ENCODE measurements at places on chromosomes 7 and 10.
A peak's percentile ranks its signal among the peaks of the same experiment; 100 is the strongest.

DNA sequence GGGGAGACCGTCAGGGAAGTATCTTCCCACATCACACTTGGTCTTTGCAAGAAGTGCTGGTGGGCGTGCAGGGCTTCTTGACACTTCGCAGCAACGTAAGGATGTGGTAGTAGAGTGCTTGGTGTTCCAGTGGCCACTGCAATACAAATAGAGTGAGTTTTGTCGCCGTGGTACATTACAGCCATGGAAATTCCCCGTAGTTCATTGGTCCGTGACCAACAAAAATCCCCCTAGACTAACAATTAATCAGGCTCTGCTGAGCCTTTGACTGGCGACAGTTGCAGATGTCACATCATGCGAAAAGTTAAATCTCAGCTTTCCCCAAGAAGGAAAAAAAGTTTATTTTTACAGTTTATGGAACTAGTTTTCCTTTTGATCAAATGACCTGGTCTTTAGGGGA, 134.7 kb downstream of the MGMT start:
- DNase-seq, result no peak

- DNase-seq, result no peak
Observed at GRCh38 chr7:55509322-55509721, 63.0 kb downstream of the VOPP1 start.

DNA sequence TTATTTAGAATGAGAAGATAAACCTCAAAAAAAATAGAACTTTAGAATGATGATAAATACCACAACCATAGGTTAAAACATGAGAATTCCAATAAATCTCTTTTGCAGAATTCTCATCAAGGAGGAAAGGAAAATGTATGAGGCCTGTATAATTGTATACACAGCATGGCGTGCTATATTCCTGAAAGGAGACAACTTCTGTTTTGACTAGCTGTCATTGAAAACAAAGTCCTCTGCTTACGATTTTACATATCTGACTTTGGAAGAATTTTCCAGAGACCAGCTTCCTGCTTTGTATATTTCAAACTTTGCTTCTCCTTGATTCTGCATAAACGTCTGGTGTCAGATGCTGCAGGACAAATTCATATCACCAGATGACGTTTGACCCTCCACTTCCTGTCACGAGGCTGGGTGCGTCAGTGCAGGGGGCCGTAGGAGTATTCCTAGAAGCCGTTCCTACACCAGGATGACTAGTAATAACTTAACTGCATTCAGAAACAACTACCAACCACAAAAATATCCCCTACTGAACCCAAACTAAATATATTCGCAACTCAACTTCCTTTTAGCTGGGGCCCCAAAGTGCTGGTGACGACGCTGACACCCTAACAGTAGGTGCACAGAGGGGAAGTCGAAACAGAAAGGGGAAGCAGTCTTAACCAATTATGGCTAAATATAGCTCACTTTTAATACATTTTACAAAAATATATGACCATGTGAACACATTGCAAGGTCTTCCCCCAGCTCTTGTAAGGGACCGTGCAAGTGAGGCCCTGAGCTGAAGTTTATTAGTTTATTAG, 178.6 kb upstream of the INHBA start:
- no peak for DNase-seq

DNA sequence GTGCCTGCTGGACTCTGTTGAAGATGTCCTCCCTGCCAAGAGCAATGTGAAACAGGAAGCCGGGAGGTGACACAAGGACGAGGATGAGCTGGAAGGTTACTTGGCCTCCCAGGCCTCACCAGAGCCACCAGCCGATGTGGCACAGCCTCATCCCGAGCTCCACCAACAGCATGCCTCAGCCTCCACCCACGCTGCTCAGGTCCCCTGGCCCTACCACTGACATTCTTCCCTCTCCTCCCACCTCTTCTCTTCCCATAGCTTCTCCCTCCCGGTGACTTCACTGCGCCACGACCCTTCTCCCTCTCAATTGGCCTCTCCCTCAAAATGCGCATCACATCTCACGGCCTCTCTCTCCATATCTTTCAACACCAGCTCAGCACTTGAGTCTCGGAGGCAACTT, 249.9 kb downstream of the SKAP2 start:
- DNase-seq, result no peak

DNA sequence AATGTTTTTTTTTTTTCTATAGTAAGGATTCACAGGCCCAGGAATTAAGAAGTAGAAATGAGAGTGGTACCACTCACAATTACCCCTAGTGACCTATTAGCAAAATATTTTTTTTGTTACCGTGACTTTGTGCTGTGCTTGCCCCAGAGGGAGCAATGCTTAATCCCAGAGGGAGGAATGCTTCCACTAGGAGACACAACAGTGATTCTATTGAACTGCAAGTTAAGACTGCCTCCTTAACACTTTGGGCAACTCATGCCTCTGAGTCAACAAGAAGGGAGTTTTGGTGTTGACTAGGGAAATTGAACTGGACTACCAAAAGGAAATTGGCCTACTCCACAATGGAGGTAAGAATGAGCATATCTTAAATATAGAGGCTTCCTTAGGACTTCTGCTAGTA, 17.2 kb upstream of the MEOX2 start:
- no peak for DNase-seq

- no peak for DNase-seq
Observed at GRCh38 chr10:117272195-117273076, 31.5 kb downstream of the SLC18A2 start.

- no peak for DNase-seq
Observed at GRCh38 chr10:3807211-3807927, 22.4 kb upstream of the KLF6 start.

DNA sequence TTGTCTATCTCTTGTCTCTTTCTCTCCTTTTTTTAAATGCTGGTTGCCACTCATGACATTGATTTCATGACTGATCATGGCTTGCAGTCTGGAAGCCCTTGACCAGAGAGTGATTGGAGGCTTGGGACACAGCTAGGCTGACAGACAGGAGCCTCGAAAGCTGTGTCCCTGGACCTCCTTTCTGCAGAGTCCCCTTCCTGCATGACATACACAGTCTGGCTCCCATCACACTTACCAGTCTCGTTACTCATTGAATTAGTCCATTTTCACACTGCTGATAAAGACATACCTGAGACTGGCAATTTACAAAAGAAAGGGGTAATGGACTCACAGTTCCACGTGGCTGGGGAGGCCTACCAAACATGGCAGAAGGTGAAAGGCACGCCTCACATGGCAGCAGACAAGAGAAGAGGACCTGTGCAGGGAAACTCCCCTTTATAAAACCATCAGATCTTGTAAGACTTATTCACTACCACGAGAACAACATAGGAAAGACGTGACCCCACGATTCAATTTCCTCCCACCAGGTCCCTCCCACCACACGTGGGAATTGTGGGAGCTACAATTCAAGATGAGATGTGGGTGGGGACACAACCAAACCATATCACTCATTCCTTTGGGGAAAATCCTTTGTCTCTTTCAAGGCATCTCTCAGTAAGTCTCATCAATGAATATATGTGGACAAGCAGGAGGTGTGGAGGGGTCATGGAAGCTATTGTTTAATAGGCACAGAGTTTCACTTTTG, 102.3 kb downstream of the TBXAS1 start:
- no peak for DNase-seq

DNA sequence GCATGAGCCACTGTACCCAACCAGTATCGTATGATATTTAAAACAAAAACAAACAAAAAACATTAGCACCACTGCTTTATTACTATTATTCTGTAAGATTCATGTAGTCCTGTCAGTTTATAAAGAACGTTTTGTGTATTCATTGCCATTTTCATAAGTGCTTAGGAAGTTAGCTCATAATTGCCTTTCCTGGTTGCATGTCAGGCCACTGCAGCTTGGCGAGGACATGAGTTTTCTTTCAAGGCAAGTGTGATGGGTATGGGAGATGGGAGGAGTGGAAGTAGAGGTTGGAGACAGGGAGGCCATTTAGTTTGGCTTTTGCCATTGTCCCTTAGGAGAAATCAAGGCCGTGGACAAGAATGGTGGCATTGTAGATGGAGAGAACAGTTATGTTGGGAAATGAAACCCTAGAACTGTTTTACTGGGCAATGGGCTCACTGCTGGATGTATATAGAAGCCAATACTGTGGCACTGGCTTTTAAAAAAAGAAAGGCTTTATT, 48.9 kb downstream of the TYW1 start:
- no peak for DNase-seq

- DNase-seq, result no peak
Observed at GRCh38 chr10:112168733-112169132, 14.8 kb downstream of the GPAM start.

DNA sequence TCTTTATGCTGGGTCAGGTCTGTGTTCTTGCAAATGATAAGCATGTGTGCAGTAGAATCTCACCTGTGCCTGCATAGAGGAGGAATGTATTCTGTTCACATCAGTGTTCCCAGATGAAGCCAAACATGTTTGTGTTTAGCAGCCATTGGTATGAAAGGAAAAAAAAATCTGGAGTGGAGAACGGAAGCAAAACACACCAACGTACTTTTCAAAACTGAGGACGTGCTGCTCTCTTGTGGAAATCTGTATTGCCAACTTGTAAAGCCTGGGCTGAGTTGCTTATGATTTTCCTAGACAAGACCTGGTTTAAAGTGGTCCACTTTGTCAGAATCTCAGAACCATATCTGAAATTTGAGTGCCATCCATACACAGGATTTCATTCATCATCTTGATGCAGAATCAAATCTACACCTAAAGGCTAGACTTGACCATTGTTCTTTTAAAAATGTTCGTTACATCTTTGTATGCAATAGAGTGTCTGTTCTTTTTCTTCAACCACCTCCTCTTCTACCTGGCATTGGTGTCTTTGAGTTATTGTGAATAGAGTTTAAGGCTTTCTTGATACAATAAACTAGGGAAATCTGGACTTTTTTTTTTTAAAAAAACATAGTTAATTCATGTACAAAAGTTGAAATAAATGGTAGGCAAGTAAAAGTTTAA, 367.7 kb downstream of the PHF14 start:
- DNase-seq, result peak; percentile 57

GRCh38 chr10:29326299-29326698, 37.4 kb downstream of the LYZL1 start:
- no peak for DNase-seq

- DNase-seq, result no peak
Observed at GRCh38 chr7:124072603-124073309, 39.9 kb upstream of the TMEM229A start.

GRCh38 chr7:137366995-137367394, 23.5 kb upstream of the PTN start:
- DNase-seq, result no peak

DNA sequence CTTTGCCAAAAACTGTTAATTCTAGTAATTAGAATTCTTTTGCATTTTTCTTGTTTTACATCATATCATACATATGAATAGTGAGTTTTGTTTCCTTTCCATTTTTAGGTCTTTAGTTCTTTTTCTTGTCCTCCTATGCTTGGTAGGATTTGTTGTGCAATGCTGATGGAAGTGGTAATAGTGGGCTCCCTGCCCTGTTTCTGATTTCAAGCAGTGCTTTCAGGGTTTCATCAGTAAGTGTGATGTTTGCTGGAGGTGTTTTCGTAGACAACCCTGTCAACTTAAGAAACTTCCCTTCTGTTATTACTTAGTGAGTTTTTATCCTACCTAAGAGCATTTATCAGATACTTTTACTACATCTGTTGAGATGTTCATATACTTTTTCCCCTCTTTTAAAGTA, 50.5 kb downstream of the CSGALNACT2 start:
- DNase-seq, result no peak

DNA sequence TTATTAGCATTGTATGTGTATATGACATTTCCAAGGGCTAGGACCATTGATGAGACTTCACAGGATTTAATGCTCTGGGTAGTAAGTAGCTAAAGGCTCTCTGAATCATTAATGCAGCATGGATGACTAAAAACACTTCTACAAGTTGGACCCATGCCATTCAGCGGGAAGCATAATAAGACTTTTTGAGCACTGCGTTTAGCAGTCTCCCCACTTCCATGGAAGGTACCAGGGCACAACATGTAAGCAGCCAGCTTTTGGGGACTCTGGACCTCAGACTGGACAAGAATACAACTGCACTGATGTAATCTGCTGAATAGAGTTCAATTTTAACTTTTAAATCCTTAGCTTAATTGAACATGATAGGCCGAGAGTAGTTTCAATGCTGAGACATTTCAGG, 191.7 kb upstream of the IMMP2L start:
- DNase-seq, result no peak

GRCh38 chr7:29613100-29613499, 49.5 kb downstream of the PRR15 start:
- no peak for DNase-seq

GRCh38 chr7:132084776-132085388, 491.4 kb downstream of the PLXNA4 start:
- no peak for DNase-seq

DNA sequence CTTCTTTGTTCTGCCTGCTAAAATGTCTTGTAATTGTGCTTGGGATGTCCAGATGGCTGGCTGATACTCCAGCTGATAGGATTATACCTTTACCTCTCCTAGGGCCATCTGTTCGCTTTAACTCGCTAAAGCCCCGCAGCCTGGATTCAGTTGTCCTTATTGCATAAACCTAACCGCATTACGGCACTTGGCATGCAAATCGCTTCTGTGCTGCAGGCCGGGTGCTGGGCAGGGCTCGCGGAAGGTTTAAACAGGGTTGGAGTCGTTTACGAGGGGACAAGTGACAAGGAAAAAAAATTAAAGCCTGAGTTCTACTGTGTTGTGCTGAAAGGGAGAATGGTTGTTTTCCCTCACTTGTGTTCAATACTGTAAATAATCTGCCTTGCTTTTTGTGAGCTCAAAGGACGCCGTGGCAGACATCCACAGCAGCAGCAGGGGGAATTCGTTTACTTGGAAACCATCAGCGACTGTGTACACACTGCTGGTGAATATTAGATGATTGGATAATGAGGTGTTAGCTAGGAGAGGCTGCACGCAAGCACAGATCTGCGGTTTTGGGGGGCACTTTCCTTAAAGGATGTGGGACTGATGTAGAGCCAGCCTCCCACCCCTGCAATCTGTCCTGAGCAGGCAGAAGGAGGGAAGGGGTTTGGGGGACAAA, 93.0 kb downstream of the EBF3 start:
- no peak for DNase-seq

DNA sequence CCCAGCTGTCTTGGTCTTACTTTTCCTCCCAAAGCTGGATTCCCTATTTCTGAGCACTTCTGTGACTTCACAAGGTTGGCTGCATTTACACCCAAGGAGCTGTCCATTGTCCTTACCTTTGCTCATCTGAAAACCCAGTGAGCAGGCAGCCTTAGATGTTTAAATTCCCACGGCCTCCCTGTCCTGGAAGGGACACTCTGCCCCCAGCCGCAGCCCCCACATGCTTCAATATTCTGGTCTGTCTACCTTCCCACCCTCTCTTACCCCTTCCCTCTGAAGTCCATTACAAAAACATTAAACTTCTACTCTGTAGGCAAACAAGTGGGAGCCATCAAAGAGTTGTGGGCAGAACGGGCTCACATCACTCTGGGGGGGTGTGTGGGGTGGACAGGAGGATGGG, 73.8 kb upstream of the EFCAB10 start:
- DNase-seq, result no peak

GRCh38 chr10:13859979-13860654, 273.4 kb downstream of the PRPF18 start:
- no peak for DNase-seq

DNA sequence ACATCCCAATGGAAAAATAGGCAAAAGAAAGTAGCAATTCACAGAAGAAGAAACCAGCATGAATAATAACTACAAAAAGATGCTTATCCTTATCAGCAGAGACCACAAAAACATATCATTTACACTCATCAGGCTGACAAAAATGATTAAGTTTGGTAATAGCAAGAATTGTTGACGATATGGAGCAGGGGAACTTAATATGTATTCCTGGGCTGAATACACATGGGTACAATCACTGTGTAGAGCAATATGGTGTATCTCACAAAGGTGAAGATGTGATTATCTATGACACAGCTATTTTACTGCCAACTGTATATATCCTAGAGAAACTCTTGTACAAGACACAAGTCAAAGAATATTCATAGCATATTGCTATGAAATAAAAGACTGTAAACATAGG, 141.8 kb upstream of the NOBOX start:
- DNase-seq, result no peak
